ENCODE measurements at places on chromosomes 1 and 21. TPM values are rescaled to one million over a fixed set of nuclear protein-coding genes. Genes with fewer than 3 reads are reported as not detected.
A peak's percentile ranks its signal among the peaks of the same experiment; 100 is the strongest.

DNA sequence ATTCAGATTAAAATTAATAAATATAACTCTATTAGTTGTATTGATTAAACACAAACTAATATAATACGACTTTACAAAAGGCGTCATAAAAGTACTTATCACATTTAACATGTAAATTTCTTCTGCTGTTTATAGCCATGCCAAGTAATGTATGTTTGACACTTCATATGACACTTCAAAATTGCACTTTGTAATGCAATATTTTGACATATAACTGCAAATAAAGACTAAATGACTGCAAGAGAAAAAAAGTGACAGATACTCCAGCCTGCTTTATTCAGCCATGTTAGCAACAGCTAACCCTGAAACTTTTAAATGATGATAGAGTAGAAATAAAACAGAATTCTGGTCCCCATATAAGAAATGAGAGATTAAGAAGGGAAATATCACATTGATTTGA, 1238.0 kb downstream of the MRPL39 start:
- DNase-seq, result no peak
- H3K4me3 ChIP-seq, result no peak overlapping the region
- H3K27me3 ChIP-seq, result no peaks in the 10 kb centered on the region
- no peaks in the 10 kb centered on the region for H3K36me3 ChIP-seq
- H3K4me1 ChIP-seq, result no peaks in the 10 kb centered on the region

- no peaks in the 10 kb centered on the region for H3K4me1 ChIP-seq
- H3K27me3 ChIP-seq, result no peaks in the 10 kb centered on the region
- DNase-seq, result no peak
- H3K36me3 ChIP-seq, result no peaks in the 10 kb centered on the region
- H3K27ac ChIP-seq, result peak overlapping the region; percentile 31
Observed at GRCh38 chr1:218369688-218370511, 24.8 kb downstream of the TGFB2 start.

HAX1 gene
- 129 TPM for total RNA-seq

GRCh38 chr1:208737922-208738321, 493.7 kb upstream of the PLXNA2 start:
- no peaks in the 10 kb centered on the region for H3K27me3 ChIP-seq
- H3K27ac ChIP-seq, result no peak overlapping the region
- no peak for DNase-seq
- H3K4me3 ChIP-seq, result no peak overlapping the region

- DNase-seq, result no peak
- no peaks in the 10 kb centered on the region for H3K36me3 ChIP-seq
- no peak overlapping the region for H3K4me3 ChIP-seq
- peak overlapping the region; percentile 98 for H3K27ac ChIP-seq
- no peaks in the 10 kb centered on the region for H3K4me1 ChIP-seq
- no peaks in the 10 kb centered on the region for H3K27me3 ChIP-seq
Observed at GRCh38 chr1:109983380-109984189, 980 bp upstream of the AHCYL1 start.

GREM2 gene
- not detected for total RNA-seq

BARHL2 gene
- total RNA-seq, result not detected

- DNase-seq, result no peak
- H3K36me3 ChIP-seq, result no peaks in the 10 kb centered on the region
- H3K27ac ChIP-seq, result no peak overlapping the region
- H3K4me3 ChIP-seq, result no peak overlapping the region
- H3K4me1 ChIP-seq, result no peaks in the 10 kb centered on the region
Observed at GRCh38 chr1:172167796-172168596, 252.5 kb upstream of the C1orf105 start.

DNA sequence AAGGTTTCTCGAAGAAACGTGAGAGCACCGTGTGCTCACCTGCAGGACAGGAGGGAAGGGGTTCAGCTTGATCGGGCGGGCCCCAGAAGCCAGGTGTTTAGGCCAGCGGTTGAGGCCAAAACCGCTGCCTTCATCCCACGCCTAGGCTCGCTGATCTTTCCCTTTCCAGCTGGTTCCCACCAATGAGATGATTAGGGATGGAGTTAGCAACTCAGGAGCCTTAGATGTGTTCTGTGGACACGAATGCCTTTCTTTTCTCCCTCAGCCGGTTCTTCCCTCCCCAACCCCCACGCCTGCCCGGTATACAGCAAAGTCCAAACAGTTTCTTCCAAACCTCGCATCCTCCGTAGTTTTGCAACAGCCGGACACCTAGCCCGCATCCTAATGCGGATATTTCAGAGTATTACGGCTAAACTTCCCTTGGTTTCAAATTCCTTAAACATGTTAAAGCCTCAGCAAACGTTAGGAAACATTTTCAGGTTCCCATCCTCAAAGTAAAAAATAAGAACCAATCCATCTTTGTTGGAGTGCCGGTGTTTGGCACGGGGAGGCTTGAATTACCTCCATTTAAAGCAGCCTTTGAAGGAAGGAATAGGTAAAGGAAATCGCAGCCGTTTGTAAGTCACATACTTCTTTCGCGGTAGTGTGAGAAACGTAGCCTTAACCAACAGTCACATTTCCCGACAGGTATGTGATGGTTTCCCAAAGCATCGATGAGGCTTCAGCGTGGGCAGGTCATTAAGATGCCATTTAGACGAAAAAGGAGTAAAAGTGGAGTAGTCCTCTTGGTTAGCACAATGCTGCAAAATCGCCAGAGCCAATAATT, 1.1 kb downstream of the LRRC8C start:
- no peaks in the 10 kb centered on the region for H3K27me3 ChIP-seq
- peaks cover 48% of the 10 kb centered on the region for H3K4me1 ChIP-seq
- no peak for DNase-seq
- peak overlapping the region; percentile 94 for H3K27ac ChIP-seq
- H3K36me3 ChIP-seq, result no peaks in the 10 kb centered on the region
- H3K4me3 ChIP-seq, result peak overlapping the region; percentile 97

DNA sequence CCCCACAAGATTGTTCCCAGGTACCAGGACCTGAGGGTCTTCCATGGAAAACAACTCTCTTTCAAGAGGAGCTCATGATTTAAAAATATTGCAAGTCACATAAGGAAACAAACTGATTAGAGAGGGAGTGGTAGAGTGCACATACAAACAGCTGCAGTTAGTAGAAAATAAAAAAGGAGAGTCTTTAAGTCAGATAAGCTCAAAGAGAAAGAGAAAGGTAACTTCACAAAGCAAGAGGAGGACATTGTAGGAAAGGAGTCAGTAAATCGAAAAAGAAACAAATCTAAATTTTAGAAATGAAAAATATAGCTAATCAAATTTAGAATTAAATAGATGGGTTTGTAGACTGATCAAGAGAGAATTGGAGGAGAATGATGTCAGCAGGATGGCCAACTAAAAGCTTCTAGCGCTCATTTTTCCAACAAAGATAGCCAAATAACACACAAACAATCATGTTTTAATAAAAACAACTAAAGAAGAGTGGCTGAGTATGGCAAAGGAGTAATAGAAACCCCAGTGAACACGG, 86.1 kb upstream of the CD53 start:
- H3K36me3 ChIP-seq, result no peaks in the 10 kb centered on the region
- no peaks in the 10 kb centered on the region for H3K4me1 ChIP-seq
- H3K4me3 ChIP-seq, result no peak overlapping the region
- H3K27me3 ChIP-seq, result no peaks in the 10 kb centered on the region
- no peak for DNase-seq

- H3K36me3 ChIP-seq, result no peaks in the 10 kb centered on the region
- no peak for DNase-seq
- H3K4me1 ChIP-seq, result no peaks in the 10 kb centered on the region
- no peak overlapping the region for H3K4me3 ChIP-seq
Observed at GRCh38 chr1:95033843-95034242, 38.9 kb downstream of the ALG14 start.

DNA sequence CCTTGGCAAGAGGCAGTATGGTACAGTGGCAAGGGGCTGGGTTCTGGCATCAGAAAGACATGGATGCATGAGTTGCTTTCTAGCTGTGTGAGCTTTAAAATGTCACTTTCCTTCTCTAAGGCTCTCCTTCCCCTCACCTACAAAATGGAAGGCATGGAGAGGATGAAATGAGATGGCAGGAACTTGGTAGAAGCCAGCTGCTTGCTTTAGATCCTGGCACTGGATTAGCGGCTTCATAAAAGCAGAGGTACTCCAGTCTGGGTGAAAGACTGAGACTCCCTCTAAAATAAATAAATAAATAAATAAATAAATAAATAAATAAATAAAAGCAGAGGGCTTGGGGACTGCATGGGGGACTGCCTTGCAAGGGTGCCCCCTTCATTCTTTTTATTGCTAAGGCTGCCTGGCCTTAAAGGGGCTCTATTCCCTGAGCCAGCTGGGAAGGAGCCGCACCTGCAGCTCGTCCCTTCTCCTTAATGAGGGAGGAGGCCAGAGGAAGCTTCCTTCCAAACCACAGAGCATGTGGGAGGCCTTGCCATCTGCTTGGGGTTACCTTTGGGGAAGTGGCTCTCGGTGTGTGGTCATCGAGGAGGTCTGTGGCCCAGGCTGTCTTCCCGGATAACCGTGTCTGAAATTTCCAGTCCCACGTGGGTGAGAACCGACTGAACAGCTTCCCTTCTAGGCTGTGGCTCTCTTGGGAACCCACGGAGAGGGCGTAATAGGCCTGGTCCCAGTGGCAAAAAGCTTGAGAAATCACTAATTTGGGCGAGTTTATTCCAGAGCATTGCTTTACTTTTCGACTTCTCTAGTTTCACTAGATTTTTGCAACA, 2.0 kb upstream of the ATP13A2 start:
- peaks cover 9% of the 10 kb centered on the region for H3K36me3 ChIP-seq
- H3K4me3 ChIP-seq, result no peak overlapping the region
- no peaks in the 10 kb centered on the region for H3K27me3 ChIP-seq
- no peak for DNase-seq
- no peak overlapping the region for H3K27ac ChIP-seq

GRCh38 chr21:35026617-35027562, 22.2 kb downstream of the RUNX1 start:
- no peak overlapping the region for H3K4me3 ChIP-seq
- H3K4me1 ChIP-seq, result peaks cover 7% of the 10 kb centered on the region
- peak; percentile 62 for DNase-seq
- no peak overlapping the region for H3K27ac ChIP-seq
- H3K27me3 ChIP-seq, result no peaks in the 10 kb centered on the region

DNA sequence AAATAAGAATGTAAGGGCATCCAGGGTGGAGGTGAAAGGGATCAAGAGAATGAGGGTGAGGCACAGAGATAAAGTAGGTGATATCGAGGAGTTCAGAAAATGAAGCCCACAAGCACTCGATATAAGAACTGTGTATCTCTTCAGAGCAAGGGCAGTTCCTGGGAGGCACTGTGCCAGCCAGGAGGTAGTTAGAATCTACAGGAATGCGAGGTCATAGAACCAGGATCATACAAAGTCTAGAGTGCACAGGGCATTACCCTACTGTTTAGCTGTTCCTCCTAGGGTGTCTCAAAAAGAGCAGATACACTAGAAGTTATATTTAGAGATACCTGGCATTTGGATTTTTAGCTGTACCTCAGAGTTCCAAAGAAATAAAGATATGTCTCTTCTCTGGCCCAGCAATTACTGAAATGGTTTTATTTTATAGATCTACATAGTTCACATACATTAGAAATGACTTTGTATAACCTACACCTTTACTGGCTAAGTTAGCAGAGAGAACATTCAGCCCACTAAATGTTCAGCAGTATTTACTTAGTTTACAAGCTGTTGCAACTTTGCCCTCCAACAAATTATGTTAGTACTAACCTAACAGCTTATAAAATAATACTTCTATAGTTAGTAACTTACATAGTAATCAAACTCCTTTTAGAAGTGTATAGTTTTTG, 1.6 kb downstream of the OVAAL start:
- H3K36me3 ChIP-seq, result no peaks in the 10 kb centered on the region
- H3K4me1 ChIP-seq, result no peaks in the 10 kb centered on the region
- H3K4me3 ChIP-seq, result no peak overlapping the region
- H3K27me3 ChIP-seq, result no peaks in the 10 kb centered on the region
- peak overlapping the region; percentile 18 for H3K27ac ChIP-seq
- DNase-seq, result no peak

ATP5IF1 gene
- total RNA-seq, result 881 TPM

RGS7 gene
- total RNA-seq, result not detected

DNA sequence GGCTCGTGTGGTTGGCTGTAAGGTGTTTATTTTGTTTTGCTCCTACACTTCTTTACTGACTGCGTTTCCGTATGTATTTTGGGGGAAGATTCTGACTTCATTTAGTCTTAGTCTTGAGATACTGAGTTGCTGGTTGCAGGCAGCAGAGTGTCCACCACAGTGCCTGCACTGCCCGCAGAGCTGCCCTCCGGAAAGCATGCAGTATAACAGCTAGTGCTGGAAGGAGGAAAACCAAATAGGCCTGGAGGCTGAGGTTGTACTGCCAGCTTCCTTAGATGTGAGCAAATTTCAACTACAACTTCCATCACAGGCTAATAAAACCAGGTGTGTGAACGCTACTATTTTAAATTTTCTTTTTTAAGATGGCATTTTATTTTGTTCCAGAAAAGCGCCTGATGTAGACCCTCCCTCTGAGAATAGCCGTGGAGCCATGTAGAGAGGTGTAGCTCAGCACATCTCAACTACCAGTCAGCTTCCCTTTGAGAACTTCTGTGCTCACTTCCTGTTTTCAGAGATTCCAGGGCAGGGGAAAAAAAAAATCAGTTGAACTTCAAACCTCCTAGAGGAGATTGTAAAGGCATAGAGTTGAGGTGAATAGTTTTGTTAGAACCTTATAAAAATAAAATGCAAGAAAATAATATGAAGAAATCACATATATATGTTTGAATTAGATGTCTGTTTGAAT, 17.6 kb downstream of the LMO4 start:
- H3K4me1 ChIP-seq, result no peaks in the 10 kb centered on the region
- peaks cover 27% of the 10 kb centered on the region for H3K36me3 ChIP-seq
- no peaks in the 10 kb centered on the region for H3K27me3 ChIP-seq
- H3K27ac ChIP-seq, result no peak overlapping the region
- DNase-seq, result no peak

DNA sequence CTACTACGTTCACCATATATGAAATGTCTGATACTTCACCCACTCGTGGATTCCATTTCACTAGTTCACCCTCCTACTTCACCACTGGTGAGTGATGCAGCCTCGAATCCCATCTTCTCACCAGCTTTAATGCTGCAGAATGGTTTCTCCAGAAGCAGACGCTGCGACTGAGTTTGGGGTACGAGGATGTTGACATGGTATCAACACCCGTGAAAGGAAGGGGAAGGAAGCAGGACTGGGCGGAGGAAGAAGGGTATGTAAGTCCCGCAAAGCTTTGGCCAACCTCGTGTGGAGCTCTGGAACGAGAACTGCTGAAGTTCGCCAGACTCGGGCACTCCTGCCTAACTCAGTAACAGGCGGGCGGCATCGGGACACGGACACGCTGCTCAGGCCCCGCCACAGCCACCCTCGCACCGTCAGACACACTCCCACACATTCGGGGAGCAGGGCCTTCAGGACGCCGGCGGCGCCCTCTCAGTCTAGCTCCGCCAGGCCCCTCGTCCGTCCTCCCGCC, 833 bp upstream of the DIP2A start:
- peak overlapping the region; percentile 100 for H3K4me3 ChIP-seq
- peaks cover 72% of the 10 kb centered on the region for H3K4me1 ChIP-seq
- H3K27ac ChIP-seq, result peak overlapping the region; percentile 94
- H3K36me3 ChIP-seq, result no peaks in the 10 kb centered on the region
- no peaks in the 10 kb centered on the region for H3K27me3 ChIP-seq

C8A gene
- not detected for total RNA-seq

GRCh38 chr1:173367136-173367535, 110.0 kb upstream of the PRDX6 start:
- no peaks in the 10 kb centered on the region for H3K27me3 ChIP-seq
- H3K36me3 ChIP-seq, result no peaks in the 10 kb centered on the region
- H3K27ac ChIP-seq, result no peak overlapping the region
- H3K4me3 ChIP-seq, result no peak overlapping the region
- DNase-seq, result no peak

- H3K27ac ChIP-seq, result peak overlapping the region; percentile 59
- no peaks in the 10 kb centered on the region for H3K27me3 ChIP-seq
- DNase-seq, result no peak
Observed at GRCh38 chr1:168083456-168084325, 53.0 kb downstream of the GPR161 start.

Measured in right atrium auricular region (tissue), 2 donors.